Memory B cell (primary cell): ENCODE measurements at places on chromosomes 5 and 9.

- DNase-seq = no peak
Observed at GRCh38 chr9:80125731-80126264, 554.0 kb downstream of the TLE4 start.

- DNase-seq = no peak
Observed at GRCh38 chr9:126673689-126674364, 60.1 kb downstream of the LMX1B start.

- no peak for DNase-seq
Observed at GRCh38 chr9:86925686-86926085, 21.6 kb downstream of the GAS1 start.

DNA sequence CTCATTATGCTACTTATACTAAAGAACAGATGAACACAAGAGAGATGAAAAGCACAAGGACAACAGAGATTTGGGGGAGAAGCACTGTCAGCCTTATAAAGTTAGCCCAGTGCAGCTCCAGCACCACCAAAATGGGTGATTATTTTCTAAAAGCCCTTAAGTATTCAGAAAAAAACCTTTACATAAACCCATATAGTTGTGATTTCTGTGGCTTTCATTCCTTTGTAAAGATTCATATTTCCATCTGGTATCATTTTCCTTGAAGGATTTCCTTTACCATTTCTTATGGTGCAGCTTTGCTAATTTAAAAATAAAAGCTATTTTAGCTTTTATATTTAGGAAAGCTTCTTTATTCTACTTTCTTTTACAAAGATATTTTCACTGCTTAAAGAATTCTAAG is 311.0 kb downstream of the TMEM167A start:
- DNase-seq = no peak

GRCh38 chr5:51652980-51653379 is 269.7 kb downstream of the ISL1 start:
- no peak for DNase-seq

DNA sequence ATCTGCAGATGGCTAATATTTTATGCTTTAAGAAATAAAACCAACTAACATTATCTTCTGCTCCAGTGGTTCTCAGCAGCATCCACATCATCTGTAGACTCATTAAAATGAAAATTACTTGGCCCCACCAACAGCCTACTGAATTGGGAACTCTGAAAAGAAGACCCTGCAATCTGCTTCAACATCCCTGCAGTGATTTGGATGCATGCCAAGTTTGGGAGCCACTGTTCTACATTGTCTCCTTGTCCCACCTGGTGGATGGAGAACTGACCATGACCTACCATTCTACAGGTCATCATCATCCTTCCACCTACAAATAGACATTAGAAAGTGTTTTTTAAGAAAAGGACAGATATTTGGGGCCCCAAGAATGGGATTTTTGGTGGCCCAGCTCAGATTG is 71.1 kb downstream of the ACER2 start:
- no peak for DNase-seq

GRCh38 chr5:147751-148150 is 43.5 kb upstream of the LRRC14B start:
- DNase-seq = no peak

GRCh38 chr5:109959652-109960051 is 269.9 kb downstream of the MAN2A1 start:
- DNase-seq = no peak

DNA sequence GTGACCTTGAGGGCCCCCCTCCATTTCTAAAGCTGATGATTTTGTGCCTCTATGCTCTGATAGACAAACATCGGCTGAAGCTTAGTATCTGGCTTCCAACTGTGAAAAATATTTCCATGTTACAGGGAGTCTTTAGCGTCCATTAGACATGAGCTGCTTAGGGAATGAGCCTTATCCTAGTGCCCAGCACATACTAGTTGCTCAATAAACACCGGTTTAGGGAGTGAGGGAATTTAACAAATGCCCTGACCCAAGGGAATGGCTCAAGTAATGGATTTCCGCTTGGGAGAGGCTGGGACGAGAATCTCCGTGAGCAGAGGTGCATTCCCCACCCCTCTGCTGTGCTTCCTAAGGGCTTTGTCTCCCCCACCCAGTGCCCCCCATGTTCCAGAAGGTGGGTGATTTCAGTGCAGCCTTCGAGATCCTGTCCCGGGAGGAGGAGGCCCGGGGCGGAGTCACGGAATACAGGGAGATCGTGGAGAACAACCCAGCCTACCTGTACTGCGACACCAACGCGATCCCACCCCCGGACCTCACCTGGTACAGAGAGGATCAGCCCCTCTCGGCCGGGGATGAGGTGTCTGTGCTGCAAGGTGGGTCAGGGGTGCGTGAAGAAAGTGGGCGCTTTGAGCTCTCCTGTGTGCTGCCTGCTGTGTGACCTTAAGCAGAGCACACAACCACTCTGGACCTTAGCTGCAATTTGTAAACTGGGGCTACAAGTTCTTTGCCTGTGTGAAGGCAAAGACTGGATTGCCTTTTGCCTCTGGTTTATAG is 65.7 kb upstream of the ASS1 start:
- no peak for DNase-seq

DNA sequence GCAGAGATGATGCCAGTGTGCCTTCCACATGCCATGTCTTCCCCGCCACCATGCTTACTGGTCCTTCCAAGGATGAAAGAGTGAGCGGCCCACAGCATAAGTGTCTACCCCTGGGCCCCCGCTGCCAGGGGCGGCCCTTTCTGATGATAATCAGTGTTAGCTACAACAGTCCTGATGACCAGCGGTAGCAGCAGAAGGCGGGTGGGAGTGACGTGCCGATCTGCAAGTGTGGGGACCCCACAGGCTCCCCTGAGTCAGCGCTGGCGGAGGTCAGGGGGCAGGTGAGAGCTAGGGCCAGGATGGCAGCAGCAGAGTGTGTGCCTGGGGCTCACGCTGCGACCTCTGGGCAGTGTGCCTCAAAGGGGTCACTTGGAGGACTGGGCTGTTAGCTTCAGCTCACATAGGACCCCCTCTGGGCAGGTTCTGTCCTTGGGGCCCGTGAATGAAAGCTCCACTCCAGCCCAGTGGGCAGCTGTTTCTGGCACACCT is 80.4 kb downstream of the HMCN2 start:
- DNase-seq = no peak

- DNase-seq = no peak
Observed at GRCh38 chr5:111070272-111071134, 1.0 kb upstream of the TSLP start.
